G401 (cell line): ENCODE measurements at places on chromosomes 4 and X. TPM values are rescaled to one million over a fixed set of nuclear protein-coding genes. Genes with fewer than 3 reads are reported as not detected.

The ADAMTS3 gene
- total RNA-seq, result 2.2 and 7.0 TPM in 2 replicates

The FRG2 gene
- not detected in 2 replicates for total RNA-seq

The PABPC4L gene
- 1.1 and 1.4 TPM in 2 replicates for total RNA-seq

The C1QTNF7 gene
- total RNA-seq, result not detected in 2 replicates

The FAM47A gene
- total RNA-seq, result not detected in 2 replicates

The RGS12 gene
- 12.3 and 14.4 TPM in 2 replicates for total RNA-seq

The SLC9B1 gene
- total RNA-seq, result not detected in 2 replicates

The SMR3B gene
- not detected in 2 replicates for total RNA-seq

The GABRG1 gene
- total RNA-seq, result not detected in 2 replicates

The NOP14 gene
- total RNA-seq, result 25.8 and 55.4 TPM in 2 replicates

The GUCY1A1 gene
- 25.7 and 29.0 TPM in 2 replicates for total RNA-seq

The ASB11 gene
- not detected in 2 replicates for total RNA-seq

The CT45A1 gene
- not detected in 2 replicates for total RNA-seq

The TAF7L gene
- total RNA-seq, result not detected in 2 replicates

The CAPN6 gene
- not detected in 2 replicates for total RNA-seq

The DOK7 gene
- 2.8 TPM in 1 of 2 replicates, not detected in the other for total RNA-seq

The IBSP gene
- not detected in 2 replicates for total RNA-seq

The GUCY1B1 gene
- 34.4 and 37.3 TPM in 2 replicates for total RNA-seq

The ATOH1 gene
- total RNA-seq, result not detected in 2 replicates

The DNASE1L1 gene
- total RNA-seq, result 20.5 and 41.3 TPM in 2 replicates

The PHKA1 gene
- 10.0 and 13.1 TPM in 2 replicates for total RNA-seq

The VCX gene
- not detected in 2 replicates for total RNA-seq

The CYP2U1 gene
- total RNA-seq, result 2.7 and 3.9 TPM in 2 replicates

The PDZD4 gene
- 15.6 and 16.9 TPM in 2 replicates for total RNA-seq

The UBE2D3 gene
- total RNA-seq, result 460 and 522 TPM in 2 replicates

The LANCL3 gene
- not detected in 2 replicates for total RNA-seq

The PPP2R2C gene
- 0.55 and 3.3 TPM in 2 replicates for total RNA-seq

The MED12 gene
- 10.8 and 17.7 TPM in 2 replicates for total RNA-seq

The DCLK2 gene
- 0.06 and 0.10 TPM in 2 replicates for total RNA-seq

The NDST4 gene
- not detected in 2 replicates for total RNA-seq

The PPEF2 gene
- not detected in 2 replicates for total RNA-seq

The MAGEA2 gene
- not detected in 2 replicates for total RNA-seq

The ADGRG4 gene
- total RNA-seq, result not detected in 2 replicates

The IL3RA gene
- total RNA-seq, result not detected in 2 replicates

The MAGIX gene
- total RNA-seq, result 2.7 and 14.2 TPM in 2 replicates

The AMBN gene
- total RNA-seq, result not detected in 2 replicates

The RTL9 gene
- total RNA-seq, result 0.06 TPM in 1 of 2 replicates, not detected in the other

The MTTP gene
- total RNA-seq, result not detected in 2 replicates

The JCHAIN gene
- not detected in 2 replicates for total RNA-seq

The BEX2 gene
- 101 and 163 TPM in 2 replicates for total RNA-seq

The CFAP47 gene
- not detected in 2 replicates for total RNA-seq

The AMER1 gene
- 3.4 and 4.2 TPM in 2 replicates for total RNA-seq

The ART3 gene
- not detected in 2 replicates for total RNA-seq

The SORCS2 gene
- total RNA-seq, result under 0.01 TPM in 1 of 2 replicates, not detected in the other
